ENCODE measurements at places on chromosomes 16 and 17.

GRCh38 chr17:2090804-2091534, 36.1 kb downstream of the HIC1 start:
- ATAC-seq: no peak

DNA sequence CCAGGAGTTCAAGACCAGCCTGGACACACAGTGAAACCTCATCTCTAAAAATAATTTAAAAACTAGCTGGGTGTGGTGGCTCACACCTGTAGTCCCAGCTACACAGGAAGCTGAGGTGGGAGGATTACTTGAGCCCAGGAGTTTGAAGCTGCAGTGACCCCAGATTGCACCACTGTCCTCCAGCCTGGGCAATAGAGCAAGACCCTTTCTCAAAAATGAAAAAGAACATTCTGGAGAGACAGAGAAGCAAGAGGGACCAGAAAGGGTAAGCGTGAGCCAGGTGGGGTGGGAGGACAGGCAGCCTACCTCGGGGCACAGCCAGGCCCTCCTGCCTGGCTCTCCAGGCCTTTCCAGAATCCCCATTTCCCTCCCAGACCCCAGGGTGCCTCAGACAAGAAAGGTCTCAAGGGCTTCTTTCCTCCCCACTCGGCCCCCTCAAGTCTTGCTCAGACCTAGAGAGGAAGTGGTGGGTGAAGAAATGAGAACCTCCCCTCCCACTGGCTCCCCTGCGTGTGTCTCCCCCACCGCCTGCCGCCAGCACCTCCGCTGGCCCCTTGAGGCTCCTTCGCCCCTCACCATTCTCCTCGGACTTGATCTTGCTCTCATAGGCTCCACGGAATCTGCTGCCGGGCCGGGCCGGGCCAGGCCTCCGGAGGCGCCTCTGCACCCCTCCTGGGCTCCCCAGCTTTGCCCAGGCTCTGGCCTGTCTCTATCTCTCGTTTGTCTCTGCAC, 503 bp downstream of the C16orf54 start:
- peak; percentile 73 for ATAC-seq

- ATAC-seq: no peak
These were observed 5.0 kb upstream of the CCL4L2 start for GRCh38 chr17:36205637-36206485.

GRCh38 chr16:4701791-4702465, 8.6 kb downstream of the NUDT16L1 start:
- no peak for ATAC-seq

DNA sequence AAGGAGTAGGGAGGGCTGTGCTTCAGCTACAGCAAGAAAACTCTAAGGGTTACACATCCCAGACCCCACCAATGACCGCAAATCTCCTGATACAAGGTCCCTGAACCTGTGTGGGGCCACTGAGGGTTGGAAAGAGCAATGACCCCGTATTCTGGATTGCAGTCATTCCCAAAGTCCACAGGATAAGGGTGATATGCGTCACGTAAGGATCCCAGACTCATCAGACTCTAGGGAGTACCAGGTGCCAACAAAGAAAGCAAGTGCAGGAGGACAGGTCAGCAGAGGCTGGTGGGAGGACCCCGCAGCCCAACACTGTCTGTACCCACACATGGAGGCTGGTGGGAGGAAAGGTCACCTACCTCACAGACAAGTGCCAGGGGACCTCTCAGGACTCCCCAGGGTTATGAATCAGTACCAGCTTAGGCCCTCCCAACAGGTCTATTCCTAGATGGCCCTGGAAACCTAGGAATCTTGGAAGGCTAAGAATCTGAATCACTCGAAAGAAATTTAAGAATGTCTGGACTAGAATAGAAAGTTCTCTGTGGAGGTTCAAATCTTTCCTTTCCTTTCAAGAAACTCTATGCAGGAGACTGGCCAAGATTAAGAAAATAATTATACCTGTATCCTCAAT, 16.2 kb downstream of the PITPNA start:
- no peak for ATAC-seq

GRCh38 chr17:67902511-67903231, 77.4 kb downstream of the BPTF start:
- no peak for ATAC-seq

DNA sequence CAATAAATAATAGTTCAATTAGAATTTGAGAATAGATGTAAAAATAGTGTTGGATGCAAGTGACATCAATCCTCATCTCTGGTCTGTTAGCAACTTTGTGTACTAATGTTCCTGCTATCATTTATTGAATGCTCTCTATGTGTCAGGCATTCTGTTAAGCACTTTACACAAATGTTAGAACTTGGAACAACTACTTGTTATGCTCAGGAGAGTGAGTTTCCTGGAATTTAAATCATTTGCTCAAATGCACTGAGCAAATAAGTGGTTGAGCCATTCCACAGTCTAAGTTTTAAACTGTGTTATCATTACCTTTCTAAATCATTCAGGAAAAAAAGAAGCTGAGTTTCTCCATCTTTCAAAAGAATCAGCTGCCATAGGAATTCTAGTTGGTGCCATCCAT, 1327.3 kb upstream of the GOT2 start:
- ATAC-seq: no peak

DNA sequence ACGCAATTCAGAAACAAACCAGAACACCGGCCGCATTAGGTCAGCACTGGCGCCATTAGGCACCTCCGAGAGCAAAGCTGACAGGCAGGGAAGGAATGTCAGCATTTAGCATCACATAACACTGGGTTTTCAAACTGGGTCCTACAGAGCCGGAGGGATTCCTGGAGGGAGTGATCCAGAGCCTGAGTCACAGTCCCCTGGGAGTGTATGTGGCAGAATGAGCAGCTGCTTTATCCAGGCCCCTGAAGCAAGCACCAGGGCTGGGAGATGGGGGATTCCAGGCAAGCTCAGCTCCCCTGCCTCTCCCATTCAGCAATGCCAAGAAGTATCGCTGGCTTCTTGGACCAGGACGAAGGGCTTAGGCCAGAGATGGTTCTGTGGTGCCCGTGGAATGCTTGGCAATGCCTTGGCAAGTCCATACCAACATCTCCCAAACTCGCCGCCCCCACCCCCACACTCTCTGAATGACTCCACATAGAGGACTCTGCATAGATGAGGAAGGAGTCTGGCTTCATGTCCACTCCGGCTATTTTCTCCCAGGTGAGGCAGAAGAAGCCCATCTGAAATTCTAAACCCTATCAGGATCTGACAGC, 20.4 kb downstream of the GAS7 start:
- no peak for ATAC-seq

DNA sequence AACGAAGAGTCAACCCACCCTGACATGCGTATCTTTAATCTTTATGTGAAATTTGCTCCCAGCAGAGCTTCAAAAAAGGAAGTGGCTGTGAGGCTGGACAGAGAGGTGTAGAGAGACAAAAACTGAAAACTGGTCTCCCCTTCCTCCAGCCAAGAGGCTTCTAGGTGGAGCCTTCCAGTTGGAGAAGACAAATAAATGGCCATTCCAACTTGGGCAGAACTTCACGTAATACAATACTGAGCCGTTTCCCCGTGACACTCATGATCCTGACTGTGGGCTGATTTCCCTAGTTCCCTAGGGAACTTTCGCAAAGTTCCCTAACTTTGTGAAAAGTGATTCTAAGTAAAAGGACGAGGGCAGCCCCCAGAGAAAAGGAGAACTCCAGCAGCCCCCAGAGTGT, 78.8 kb downstream of the ZFHX3 start:
- ATAC-seq: no peak

- no peak for ATAC-seq
These were observed 585.0 kb downstream of the TMEM114 start for GRCh38 chr16:8005096-8005860.

- ATAC-seq: no peak
These were observed 117.8 kb upstream of the METRNL start for GRCh38 chr17:82961366-82962162.

GRCh38 chr17:36645422-36645821, 44.0 kb downstream of the MRM1 start:
- ATAC-seq: no peak

DNA sequence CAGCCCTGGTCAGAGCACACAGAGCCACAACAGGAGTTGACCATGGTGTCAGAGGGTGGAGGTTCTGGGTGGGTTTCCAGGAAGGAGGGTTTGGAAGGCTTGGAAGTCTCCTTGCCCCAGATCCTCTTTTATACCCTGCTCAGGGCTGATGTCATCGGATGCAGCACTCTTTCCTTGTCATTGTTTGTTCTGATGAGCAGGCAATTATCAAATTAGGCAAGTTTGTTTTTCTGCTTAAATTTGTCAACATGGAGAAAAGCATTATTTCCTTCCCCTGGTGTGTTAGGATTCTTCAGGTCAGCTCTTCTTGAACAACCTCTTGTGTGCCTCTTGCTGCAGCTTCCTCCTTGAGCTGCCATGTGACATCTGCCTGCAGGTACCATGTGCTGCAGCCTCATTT, at the start of gene KRTAP4-4:
KRTAP4-4 (minus strand) TSS at position 101 of the 400 bp plus-strand sequence; CDS start at position 44, 57 bp downstream.
- no peak for ATAC-seq

- no peak for ATAC-seq
These were observed 225.9 kb upstream of the IRX3 start for GRCh38 chr16:54512467-54512995.

GRCh38 chr17:52678211-52678610, 519.7 kb upstream of the CA10 start:
- ATAC-seq: no peak

GRCh38 chr17:79049821-79050220, 24.8 kb upstream of the ENGASE start:
- no peak for ATAC-seq

DNA sequence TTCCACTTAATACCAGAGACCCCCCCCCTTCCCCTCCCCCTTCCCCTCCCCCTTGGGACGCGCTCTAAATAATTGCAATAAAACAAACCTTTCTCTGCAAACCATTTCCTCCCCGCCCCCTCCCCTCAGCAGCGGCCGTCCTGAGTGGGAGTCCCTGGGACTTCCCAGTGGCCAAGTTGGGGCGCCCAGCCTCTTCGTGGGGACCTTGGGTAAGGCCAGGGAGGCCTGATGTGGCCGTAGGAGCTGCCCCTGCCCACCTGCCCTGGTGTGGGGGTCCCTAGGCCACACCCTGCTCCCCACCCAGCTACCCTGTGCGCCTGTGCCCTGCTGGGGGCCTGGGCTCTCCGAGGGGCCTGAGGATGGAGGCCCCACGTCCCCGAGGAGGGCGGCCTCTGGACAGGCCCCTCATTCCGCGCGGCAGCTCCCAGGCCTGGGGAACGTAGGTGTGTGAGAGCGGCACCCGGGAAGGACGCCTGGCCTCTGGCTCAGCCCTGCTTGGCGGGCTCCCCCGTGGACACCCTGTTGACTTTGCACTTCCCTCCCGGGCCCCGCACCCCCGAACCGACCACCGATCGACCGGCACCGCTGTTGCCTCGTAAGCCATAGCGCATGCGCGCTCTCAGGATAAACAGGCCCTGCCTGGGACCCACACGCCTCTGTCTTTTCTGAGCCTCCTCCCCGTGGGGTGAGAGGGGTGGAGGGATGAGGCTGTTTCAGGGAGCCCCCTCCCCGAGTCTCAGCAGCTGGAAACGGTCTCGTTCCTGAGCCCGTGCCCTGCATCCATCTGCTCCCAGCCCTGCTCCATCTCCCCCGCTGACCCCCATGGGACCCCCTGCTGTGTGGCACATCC, 9.0 kb downstream of the NTHL1 start:
- ATAC-seq: no peak

GRCh38 chr16:19841184-19841583, 43.5 kb downstream of the GPRC5B start:
- ATAC-seq: no peak

GRCh38 chr17:69608808-69609472, 194.4 kb downstream of the MAP2K6 start:
- ATAC-seq: no peak

DNA sequence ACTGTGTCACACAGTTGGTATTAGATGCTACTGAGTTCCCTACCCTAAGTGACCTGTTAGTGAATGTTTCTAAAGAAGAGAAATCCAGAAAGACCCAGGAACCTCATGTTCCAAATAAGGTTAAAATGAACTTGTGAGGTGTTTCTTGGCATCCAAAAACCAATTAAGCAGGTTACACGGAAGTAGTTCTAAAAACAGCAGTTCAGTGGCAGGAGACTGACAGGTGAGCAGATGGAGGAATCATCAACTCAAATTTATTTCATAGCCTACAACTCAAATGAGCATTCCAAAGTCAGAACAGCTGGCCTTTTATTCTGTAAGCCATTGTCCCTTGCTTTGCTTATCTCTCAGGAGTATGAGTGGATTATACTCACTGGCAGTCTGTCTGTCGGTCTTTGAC, 188.3 kb downstream of the IRX3 start:
- no peak for ATAC-seq

GRCh38 chr17:8372422-8372821, 4.1 kb downstream of the KRABD2 start:
- ATAC-seq: no peak

DNA sequence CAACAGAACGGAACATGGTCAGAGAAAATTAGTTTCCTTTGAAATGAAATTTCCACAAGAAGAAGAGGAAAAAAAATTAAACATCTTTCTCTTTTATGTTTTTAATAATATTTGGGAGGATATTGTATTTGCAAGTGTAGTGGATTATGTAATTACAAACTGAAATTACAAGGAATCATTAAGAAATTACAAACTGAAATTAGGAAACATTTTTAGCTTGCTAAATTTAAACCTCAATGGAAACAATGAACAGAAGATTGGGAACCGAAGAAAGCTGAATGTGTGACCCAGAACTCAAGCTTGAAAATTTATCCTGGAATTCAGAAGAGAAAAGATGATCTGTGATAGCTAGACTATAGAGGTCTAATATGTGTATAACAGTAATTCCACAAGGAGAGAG, 4.4 kb upstream of the PIK3R5 start:
- no peak for ATAC-seq

GRCh38 chr16:16908077-16908476, 529.1 kb downstream of the NPIPA7 start:
- ATAC-seq: no peak

- ATAC-seq: no peak
These were observed 2.9 kb downstream of the UMOD start for GRCh38 chr16:20349615-20350014.

- ATAC-seq: no peak
These were observed 1.9 kb upstream of the SDR42E1 start for GRCh38 chr16:82013139-82013538.

GRCh38 chr17:64202683-64203344, 60.2 kb downstream of the TEX2 start:
- ATAC-seq: no peak

GRCh38 chr16:54194334-54194743, 92.2 kb downstream of the IRX3 start:
- no peak for ATAC-seq

DNA sequence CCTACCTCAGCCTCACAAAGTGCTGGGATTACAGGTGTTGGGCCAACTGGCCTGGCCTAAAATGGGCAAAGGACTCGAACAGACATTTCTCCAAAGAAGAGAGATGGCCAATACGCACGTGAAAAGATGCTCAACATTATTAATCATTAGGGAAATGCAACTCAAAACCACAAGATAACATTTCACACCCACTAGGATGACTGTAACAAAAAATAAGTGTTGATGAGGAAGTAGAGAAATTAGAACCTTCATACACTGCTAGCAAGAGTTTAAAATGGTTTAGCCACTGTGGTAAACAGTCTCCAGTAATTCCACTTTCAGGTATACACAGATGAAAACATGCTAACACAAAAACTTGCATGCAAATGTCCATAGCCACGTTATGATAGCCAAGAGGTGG, 5.7 kb downstream of the TMED6 start:
- ATAC-seq: peak; percentile 29

- no peak for ATAC-seq
These were observed 20.2 kb downstream of the ABR start for GRCh38 chr17:1159431-1160180.

GRCh38 chr17:16269658-16270057, 52.6 kb downstream of the PIGL start:
- ATAC-seq: no peak
